CD4-positive, alpha-beta T cell treated with Interferon alpha-2 for 1 hour (primary cell): ENCODE measurements at places on chromosomes 2 and 18.
A peak's percentile ranks its signal among the peaks of the same experiment; 100 is the strongest.

GRCh38 chr2:100013892-100014677 lies 128.3 kb downstream of the AFF3 start:
- no peak for DNase-seq

DNA sequence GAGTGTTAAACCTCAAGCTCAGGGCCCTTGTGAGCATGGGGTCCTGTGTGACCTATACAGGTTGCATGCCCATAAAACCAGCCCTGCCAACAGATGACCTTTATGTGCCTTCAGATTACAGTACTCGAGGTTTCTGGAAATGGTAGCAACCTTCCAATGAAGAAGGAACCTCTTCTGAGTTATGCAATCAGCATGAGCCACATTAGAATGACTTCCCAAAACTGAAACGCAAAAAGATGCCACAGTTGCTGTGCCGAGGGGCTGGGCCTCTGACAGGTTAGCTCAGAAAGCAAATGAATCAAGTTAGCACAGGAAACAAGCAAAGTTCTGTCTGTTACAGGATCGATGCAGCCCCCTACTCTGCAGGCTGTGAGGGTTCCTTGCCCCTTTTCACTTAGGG lies 37.7 kb downstream of the TGFA start:
- DNase-seq, result peak; percentile 17

DNA sequence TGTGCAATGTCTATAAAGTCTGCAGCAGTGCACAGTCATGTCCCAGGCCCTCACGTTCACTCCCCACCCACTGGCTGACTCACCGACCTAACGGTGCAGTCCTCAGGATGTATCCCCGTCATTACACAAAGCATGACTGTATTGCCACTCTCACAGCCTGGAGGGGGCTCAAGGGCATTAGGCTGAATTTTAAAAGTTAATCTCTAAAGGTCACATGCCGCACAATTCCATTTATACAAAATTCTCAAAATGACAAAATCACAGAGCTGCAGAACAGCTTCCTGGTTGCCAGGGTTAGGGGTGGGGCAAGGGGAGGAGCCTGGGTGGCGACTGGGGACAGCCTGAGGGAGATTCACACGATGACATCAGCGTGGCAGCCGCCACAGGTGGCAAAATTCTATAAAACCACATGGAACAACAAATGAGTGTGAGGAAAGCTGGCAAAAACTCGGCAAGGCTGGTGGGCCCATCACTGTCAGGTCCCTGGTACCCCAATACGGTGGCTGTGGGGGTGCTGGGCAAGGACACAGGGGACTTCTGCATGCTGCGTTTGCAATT lies 97.6 kb downstream of the NDUFA10 start:
- peak; percentile 68 for DNase-seq

DNA sequence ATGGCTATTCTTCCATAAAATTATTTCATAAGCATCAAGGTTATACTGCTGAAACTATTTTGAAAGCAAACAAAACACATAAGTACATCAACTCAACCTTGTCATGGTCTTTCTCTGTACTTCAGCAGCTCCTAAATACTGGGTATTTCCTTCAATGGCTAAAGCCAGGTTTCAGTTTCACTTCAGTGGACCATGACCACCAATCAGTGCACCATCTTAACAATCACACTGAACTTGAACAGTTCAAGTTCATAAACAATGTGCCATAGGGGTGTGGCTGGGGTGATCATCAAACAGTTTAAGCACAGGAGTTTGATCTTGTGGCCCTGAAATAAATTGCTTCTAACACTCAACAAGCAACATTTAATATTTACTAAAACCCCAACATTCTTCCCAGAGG lies 124.1 kb upstream of the FIGN start:
- no peak for DNase-seq

- no peak for DNase-seq
Measured at GRCh38 chr2:119487434-119488244, 36.6 kb downstream of the SCTR start.
